AG08395 (cell line): ENCODE measurements at places on chromosomes 2 and 18.
A peak's percentile ranks its signal among the peaks of the same experiment; 100 is the strongest.

DNA sequence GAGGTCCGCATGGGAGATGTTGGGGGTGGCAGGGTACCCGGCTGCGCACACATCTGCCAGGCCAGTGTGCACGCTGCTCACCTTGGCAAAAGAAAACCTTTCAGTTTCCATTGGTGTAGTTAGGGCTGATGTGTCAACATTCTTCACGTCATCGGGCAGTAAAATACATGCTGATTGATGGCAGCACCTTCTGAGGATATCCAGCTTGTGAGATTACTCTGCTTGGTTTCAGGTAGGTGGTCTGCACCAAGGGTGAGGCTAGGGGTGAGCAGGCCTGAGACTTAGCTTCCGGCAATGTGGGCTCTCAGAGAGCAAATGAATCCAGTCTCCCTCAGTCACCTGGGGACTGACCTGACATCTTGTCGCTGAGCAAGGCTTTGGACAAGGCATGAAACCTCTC, 19.3 kb upstream of the ACKR3 start:
- DNase-seq, result no peak

GRCh38 chr2:62806231-62806630, 100.7 kb downstream of the EHBP1 start:
- no peak for DNase-seq

DNA sequence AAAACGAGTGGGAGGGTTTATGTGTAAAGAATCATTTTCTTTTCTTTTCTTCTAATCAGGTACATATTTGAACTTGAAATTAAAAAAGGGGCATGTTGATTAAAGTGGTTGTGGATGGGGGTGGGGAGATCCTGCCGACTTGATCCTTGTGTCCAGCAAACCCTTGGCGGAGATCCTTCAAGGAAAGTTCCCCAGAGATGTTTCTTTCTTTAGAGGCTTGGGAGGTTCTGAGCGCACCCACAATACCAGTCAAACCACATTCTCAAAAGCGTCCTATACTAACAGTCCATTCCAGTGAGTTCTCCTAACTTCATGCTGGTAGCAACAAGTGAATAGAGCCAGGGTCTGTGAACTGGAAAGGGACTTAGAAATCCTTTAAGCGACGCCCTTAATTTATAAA, 49.2 kb downstream of the MYCN start:
- DNase-seq, result no peak

DNA sequence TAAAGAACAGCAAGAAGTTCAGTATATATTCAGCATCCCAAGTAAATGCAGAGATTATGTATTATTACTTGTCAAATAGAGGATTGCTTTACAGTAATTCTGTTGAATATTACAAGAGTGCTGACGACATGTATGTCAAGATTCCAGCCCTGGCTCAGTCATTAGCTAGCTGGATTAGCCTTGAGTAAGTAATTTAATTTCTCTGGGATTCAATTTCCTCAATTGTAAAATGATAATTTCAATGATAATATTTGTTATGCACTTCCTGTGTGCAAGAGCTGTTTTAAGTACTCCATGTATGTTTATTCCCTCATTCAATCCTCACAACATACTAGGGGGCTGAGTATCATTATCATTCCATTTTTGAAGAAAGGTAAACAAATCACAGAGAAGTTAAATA, 44.0 kb downstream of the TCF4 start:
- DNase-seq, result no peak

DNA sequence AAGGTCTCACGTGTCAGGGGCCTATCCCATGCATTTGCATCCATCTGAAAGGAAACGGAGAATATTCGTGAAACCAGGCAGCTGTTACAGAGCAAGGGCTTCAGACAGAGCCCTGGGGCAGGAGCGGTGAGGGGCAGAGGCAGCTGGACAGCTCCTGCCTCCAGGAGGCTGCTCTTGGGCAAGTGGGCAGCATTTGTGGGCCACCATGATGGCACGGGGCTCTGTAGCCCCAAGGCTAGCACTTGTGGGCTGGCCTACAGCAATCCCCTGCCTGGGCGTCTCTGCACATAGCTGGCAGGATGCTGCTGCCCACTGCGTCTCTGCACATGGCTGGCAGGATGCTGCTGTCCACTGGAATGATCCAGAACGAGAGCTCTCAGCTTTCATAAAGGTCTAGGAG, 52.8 kb upstream of the PTMA start:
- DNase-seq, result no peak

DNA sequence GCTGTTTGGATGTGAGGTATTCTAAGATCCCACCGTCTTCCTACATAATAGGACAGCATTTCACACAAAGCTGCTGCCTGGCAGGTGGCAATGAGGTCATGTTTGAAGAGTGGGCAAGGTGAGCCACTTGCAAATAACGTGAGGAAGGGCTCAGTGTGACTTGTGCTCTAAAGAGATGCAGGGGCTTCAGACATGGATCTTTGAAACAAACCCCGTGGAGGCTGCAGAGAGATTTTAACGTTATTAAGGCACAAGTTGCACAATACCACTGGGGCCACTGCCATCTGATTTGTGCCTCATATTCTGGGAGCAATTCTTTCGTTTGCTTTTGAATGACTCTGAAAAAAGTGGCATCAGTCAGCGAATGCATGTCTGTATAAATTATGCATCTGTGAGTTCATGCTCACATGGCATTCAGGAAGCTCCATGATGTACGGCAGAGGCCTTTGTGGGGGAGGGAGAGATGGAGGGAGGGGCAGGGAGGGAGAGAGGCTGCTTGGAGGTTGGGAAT, 362.0 kb downstream of the SOX11 start:
- DNase-seq, result no peak

DNA sequence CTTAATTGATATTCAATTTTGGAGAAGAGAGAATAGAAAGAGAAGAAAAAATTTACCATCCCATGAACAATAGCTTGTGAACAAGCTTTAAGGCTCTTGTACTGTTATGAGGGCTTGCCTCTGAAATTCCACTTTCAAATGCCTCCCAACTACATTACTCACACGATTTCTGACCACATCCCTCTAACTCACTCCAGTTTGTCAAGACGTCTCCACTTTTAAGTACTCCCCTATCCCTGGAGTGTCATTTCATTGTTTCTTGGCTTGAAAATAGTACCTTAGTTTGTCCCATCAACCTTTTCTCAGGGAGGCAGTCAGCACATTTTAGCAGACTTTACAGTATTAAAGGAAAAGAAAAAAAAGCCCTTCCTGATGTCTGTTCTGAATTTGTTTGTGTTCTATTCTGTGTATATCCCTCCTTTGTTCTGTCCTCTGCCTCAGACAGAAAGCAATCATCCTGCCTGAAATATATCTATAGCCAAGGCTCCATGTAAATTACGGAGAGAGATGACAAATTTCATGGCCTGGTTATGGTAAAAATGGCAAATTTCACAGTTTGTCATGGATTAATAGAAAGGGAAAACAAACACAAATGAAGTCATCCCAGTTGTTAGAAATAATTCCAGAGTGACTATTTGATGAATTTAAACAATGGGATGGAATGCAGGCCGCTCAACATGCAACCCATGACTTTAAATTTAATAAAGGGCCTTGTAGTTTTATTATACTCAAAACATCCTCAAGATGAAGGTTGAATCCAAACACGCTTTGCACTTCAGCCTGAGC, 228.8 kb downstream of the ETAA1 start:
- DNase-seq, result peak; percentile 59
